Hematopoietic multipotent progenitor cell treated with erythropoietin and hydrocortisone succinate and interleukin-3 and kit ligand, for 8 days (in vitro differentiated cells): ENCODE measurements at places on chromosomes 3 and 15.

GRCh38 chr3:190738636-190739155, 123.8 kb downstream of the GMNC start:
- no peak for DNase-seq

DNA sequence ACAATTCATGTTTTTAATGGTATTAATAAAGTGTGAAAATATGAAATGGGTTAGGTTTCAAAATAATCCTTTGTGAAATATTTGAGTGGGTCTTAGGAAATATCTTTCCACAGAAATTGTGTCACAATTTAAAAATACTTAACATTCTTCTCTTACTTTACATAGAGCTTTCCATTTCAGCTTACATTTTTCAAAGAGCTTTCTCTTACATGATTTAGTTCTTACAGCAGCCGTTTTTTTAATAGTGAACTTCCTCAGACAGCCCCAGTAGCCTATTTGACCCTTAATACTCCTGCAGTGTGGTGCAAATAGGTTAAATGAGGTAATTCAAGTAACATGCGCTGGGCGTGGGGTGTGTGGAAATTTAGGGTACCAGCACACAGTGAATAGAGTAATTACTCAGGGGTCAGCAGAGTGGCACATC, 21.8 kb downstream of the P2RY12 start:
- no peak for DNase-seq

DNA sequence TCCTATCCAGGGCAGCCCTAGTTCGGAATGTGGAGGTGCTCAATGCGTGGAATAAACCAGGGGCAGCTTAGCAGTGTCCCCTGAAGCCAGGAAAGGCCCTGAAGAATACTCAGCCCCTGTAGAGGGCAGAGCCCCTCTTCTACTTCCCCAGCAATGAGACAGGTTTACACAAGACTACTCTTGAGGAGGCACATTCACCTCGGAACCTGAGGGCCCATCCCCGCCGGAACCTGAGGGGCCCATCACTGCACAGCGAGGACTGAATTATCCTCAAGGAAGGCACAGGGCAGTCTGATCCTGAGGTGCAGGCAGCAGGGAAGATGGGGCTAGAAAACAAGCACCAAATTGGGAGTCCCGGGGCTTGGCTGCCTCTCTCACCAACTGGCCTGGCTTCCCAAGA, 22.2 kb downstream of the CCDC13 start:
- no peak for DNase-seq

DNA sequence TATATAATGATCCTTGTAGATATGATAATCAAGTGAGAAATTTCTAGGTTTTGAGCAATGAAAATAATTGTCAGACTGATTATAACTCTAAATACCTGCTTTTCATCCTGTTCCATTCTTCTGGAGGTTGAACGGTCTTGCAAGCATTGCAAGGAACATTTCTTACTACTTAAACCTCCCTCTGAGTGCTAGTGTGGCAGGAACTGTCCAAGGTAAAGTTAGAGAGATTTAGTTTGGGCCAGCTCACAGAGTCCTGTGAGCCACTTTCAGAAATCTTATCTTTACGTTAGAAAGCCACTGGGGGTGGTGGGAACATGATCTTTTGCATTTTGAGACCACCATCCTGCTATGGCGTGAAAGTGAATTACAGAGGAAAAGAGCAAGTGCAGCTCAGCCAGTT, 121.1 kb upstream of the NPHP3 start:
- DNase-seq: no peak

- no peak for DNase-seq
Observed at GRCh38 chr15:63715818-63716217, 117.9 kb downstream of the HERC1 start.

- no peak for DNase-seq
Observed at GRCh38 chr3:71253169-71253568, 330.4 kb downstream of the FOXP1 start.

- DNase-seq: no peak
Observed at GRCh38 chr3:188421836-188422540, 268.0 kb downstream of the LPP start.

GRCh38 chr3:13717222-13717895, 162.5 kb downstream of the WNT7A start:
- no peak for DNase-seq

DNA sequence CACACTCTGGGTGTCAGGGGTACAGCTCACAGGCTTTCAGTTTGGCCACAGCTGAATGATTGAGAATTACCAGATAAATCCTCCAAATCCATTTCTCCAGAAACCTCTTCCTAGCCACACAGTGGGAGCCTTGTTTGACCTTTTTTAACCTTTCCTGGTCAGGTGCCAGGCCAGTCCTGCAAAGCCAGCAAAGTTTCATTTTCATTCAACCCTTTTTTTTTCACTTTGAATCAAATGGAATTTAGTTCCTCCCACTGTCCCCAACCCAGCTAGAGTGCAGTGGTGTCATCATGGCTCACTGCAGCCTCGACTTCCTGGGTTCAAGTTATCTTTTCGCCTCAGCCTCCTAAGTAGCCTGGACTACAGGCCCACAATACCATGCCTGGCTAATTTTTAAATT, 67.8 kb downstream of the NSUN3 start:
- no peak for DNase-seq

DNA sequence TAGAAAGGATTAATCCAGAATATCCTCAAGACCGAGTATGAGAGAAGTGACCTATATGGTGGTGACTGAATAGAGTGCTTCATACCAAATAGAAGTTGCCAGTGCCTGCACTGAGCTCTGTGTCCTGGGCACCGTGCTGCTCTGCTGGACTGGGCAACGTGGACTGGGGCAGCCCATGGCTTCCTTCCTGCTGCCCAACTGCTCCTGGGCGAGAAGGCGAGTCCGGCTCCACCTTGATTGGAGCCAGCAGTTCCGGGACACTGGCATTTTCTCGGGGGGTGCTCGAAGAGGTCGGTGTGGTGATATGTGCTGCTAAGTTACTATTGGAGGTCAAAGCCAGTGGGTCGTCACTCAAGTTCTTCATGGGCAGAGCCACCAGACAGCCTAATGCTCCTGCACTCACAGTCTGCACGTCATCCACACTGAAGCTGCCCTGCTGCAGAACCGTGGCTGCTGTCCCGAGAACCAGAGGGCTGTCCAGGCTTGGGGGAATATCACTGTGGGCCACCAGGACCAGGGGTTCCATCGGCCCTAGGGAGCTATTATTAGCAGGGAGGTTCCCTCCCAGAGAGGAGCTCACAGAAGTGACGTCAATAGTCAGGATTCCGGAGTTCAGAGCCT, 14.1 kb downstream of the ZXDC start:
- DNase-seq: no peak
